NCI-H226 (cell line): ENCODE measurements at places on chromosomes 1 and 21.

DNA sequence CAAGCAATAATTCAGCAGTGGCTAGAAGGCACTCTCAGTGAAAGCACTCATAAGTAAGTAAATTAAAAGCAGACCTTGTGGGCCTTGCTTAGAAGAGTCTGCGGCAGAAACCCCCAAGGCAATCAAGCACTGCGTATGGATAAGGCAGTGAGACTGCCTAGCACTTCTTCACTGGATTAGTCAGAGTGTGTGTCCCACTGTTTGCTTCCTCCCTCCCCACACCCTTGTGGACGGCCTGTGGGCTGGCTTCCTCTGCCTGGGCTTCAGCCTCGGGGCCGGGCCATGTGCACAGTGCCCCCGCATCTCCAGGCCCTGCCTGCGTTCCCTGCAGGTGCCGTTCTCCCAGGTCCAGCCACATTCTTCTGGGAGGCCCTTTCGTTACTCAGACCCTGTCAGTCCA lies 23.8 kb downstream of the AGT start:
- no peak for DNase-seq

DNA sequence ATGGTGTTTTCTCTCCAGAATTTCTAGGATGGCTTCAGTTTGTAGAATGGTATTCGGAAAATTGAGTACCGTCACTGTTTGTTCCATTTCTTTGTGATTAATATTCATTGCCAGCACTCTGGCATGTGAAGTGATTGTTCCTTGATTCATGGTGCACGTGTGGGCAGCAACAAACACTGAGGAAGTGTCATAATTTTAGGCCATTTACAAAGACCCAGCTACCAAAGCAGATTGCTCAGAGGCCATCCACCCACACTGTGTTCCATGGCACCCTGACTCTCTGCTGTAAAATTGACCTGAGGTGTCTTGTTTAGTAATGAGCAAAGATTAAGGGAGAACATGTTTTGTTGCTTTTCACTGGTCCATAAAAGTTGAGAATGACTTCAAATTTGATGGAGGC lies 250.9 kb upstream of the FMN2 start:
- no peak for DNase-seq

DNA sequence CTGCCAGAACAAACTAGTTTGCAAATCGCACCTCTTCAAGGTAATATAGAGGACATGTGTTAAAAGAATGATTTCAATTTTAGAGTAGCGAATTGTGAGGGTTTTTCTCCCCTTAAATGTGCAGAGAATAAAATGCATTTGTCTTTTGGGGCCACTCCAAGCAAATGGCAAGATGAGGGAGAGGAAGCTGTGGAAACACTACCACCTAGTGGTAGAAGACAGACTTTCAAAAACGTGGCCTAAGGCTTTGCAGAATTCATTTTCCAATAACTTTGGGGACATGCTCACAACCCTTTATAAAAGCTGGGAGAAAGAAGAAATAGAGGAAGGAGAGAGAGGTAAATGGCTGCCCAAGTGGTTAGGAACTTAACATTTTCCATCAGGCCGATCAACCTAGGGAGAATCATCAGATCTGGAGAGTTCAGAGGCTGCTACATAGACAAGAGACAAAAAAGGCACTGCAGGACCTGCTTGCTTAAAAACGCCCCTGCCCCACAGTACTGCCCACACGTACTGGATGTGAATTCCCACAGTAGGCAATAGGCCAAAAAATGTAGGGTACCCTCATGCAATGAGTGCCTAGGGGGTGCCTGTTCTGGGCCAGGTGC lies 15.7 kb upstream of the RCAN1 start:
- DNase-seq = peak; percentile 24

- DNase-seq = no peak
Measured at GRCh38 chr1:12580054-12580887, 37.7 kb downstream of the DHRS3 start.

DNA sequence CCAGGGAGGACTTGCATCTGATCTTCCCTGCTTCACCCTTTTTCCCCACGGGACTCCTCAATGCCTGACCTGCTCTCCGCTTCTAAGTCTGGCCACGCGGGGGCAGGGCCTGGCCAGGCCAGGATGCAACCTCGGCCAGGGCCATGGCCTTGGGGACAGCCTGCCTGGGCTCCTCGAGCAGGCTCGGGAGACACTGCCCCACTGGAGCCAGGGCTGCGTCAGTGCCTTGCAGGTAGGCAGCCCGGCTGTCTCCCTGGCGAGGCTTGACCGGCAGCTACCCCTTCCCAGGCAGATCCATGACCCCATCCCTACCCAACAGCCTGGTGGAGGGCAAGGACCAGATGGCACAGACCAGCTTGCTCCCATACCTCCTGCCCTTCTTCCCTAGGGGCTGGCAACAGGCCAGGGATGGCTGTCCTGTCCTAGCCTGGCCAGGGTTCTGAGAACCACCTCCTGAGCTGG lies 2.7 kb upstream of the PRDM16 start:
- no peak for DNase-seq
